Left ventricle myocardium inferior (tissue), 1 donor: ENCODE measurements at places on chromosomes 12 and 14. TPM values are rescaled to one million over a fixed set of nuclear protein-coding genes. Genes with fewer than 3 reads are reported as not detected.

Gene RFX4
- not detected for total RNA-seq

DNA sequence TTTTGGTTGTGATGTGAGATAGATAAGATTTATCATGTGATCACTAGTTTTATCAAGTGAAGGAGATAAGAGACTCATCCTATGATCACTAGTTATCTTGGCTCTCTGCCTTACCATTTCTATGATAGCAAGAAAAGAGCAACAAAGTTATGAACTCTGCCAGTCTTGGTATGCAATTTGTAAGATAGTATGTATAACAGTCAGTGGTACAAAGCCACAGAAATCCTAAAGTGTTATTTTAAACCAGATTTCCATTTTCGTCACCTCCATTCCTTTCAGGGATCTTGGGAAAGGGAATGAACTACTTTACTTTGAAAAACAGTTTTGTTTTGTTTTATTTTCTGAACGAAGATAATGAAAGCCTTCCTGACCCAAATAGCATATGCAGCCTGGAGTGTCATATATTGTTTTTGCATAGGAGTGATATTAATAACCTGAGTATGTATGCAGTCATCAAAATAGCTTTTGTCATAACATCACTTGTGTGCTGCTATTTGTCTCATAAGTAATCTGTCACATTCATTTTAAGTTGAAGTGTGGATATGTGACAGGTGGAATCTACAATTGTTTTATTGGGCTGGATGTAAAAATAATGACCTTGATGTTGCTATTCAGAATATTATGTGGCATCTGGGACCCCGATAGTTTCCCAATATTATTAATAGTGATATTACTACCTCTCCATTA lies 35.0 kb downstream of the FLRT2 start:
- no peak overlapping the region for H3K4me3 ChIP-seq
- H3K4me1 ChIP-seq, result no peaks in the 10 kb centered on the region
- H3K36me3 ChIP-seq, result no peaks in the 10 kb centered on the region
- no peak for DNase-seq
- no peaks in the 10 kb centered on the region for H3K27me3 ChIP-seq

DNA sequence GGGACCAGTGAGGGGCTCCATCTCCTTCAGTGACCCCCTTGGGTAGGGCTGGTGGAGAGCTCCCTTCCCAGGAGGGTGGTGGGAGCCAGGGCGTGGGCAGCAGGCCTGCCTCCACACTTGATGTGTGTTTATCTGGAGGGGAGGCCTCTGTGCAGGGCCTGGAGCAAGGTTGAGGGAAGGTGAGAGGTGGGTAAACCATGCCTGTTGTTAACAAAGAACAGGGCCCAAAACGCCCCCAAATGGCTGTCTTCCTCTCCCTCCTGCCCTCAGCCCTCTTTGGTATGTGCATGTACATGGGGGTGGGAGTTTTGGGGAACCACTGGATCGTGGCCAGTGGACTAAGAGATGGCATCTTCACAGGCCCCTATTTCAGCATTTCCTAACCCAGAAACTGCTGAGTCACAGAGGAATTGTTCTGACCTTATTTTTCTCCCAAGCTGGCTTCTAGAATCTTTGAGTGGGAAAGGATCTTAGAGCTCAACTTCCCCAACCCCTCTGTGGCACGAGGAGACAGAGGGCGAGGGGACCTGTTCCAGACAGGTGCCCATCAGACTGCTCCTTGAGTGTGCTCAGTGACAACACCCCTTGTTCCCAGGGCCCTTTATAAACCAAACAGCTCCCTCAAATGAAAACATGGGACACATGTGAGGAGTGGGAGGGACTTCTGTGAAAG lies 3.6 kb downstream of the SLC48A1 start:
- no peak overlapping the region for H3K4me3 ChIP-seq
- H3K4me1 ChIP-seq, result peaks cover 79% of the 10 kb centered on the region
- DNase-seq, result no peak
- no peaks in the 10 kb centered on the region for H3K27me3 ChIP-seq

- no peak overlapping the region for H3K4me3 ChIP-seq
- DNase-seq, result no peak
- H3K27me3 ChIP-seq, result no peaks in the 10 kb centered on the region
- H3K27ac ChIP-seq, result no peak overlapping the region
Observed at GRCh38 chr14:38197784-38198335, 9.8 kb upstream of the SSTR1 start.

DNA sequence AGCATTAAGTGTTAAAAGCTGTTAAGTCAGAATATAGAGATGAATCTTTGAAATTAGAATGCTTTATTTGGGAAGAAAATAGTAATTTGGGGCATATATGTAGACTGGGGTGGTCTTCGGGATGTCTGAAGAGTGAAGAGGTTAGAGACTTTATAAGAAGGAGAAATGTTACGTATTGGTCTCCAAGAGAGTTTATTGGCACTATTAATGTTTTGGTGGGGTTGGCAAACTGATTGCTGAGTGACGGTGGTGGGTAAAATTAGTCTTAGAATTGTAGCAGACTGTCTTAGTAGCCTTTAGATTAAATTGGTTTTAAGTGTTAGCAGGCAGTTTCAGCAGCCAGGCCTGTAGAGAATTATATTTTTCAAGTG lies 4.9 kb upstream of the ATP23 start:
- peaks cover 6% of the 10 kb centered on the region for H3K36me3 ChIP-seq
- DNase-seq, result no peak
- H3K27ac ChIP-seq, result peak overlapping the region; percentile 84
- H3K27me3 ChIP-seq, result no peaks in the 10 kb centered on the region
- peak overlapping the region; percentile 76 for H3K4me3 ChIP-seq

DNA sequence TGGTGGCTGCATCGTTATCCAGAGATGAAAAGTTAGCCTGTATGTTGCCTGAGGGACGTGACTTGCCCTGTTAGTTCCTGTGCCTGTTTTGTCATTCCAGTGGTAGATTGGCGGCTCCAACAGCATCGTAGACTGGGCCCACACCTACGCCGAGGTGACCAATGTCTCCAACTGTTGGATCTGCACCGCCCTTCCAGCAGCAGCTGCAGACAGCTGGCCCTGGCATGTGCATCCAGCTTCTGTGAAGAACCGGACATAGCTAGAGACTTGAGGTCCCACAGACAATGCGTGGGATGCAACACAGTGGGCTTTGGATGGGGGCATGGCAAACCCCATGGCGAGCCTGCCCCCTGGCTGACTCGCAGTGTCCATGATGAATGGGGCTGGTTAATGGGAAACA lies 93.0 kb upstream of the TMPO start:
- no peaks in the 10 kb centered on the region for H3K36me3 ChIP-seq
- no peak overlapping the region for H3K27ac ChIP-seq
- H3K27me3 ChIP-seq, result peaks cover 11% of the 10 kb centered on the region
- no peak overlapping the region for H3K4me3 ChIP-seq
- peak; percentile 48 for DNase-seq
